ENCODE measurements at places on chromosomes 12 and 14. TPM values are rescaled to one million over a fixed set of nuclear protein-coding genes. Genes with fewer than 3 reads are reported as not detected.

KRT77 gene
- total RNA-seq = 0.09 TPM

TRHDE gene
- 31.1 TPM for total RNA-seq

PRB3 gene
- total RNA-seq = not detected

- no peak for DNase-seq
These were observed 754.1 kb downstream of the NOVA1 start for GRCh38 chr14:25843481-25844470.

- DNase-seq = no peak
These were observed 53.5 kb downstream of the NUAK1 start for GRCh38 chr12:106085213-106085612.

DNA sequence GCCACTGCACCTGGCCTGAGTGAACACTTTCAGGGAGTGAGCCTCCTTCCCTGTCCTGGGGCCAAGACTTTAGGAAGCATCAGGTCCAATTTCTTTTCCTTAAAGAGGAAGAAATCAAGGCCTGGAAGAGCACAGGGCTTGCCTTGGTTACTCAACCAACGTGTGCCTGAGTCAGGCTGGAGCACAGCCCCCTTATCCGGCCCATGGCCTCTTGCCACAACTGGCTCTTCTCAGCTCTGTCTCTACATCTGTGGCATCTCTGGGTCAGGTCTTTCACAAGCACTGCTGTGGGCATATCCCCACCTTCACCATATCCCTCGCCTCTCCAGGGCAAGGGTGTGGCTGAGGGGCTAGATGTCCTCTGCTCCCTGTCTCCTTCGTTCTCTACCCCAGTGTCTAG is 6.8 kb downstream of the MYH6 start:
- no peak for DNase-seq

DNA sequence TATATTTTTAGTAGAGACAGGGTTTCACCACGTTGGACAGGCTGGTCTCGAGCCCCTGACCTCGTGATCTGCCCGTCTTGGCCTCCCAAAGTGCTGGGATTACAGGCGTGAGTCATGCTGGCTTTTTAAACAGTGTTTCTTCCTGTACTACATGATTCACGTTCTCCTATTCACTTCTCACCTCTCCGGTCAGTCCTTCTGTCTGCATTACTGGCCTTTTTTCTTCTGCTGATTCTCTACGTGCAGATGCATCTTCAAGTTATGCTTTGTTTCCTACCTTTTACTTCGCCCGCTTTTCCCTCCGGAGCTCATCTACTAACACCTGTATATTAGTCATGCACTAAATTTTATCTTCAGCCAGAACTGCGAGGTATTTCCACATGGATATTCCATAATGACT is 296.2 kb upstream of the FLRT2 start:
- DNase-seq = no peak

GRCh38 chr12:52053536-52054209 is 2.4 kb downstream of the NR4A1 start:
- no peak for DNase-seq

GRCh38 chr12:112523856-112524255 is 105.1 kb downstream of the PTPN11 start:
- DNase-seq = no peak

GRCh38 chr12:53201177-53201541 is 5.9 kb downstream of the ITGB7 start:
- DNase-seq = no peak
